ENCODE measurements at places on chromosomes 2 and 18.

GRCh38 chr18:40532046-40532445 is 1423.0 kb upstream of the PIK3C3 start:
- DNase-seq, result no peak

DNA sequence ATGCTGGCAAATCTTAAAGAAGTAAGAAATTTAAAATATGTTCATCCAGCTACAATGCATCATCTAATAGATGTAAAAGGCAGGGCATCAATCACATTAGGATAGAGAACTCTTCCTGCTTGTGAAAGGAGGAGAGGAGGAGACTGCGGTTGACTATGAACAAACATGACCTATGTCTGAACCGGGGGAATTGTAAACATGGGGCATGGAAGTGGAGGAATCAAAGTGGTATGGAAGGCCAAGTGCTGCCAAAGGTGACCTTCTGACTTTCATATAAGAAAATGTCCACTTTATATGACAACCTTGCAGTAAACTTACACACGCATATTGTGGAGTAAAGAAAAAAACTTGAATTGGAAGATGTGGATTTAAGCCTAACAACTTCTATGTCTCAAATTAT is 20.0 kb upstream of the SLC8A1 start:
- DNase-seq, result no peak

- DNase-seq, result no peak
Measured at GRCh38 chr2:28650266-28650584, 101.4 kb upstream of the PPP1CB start.

DNA sequence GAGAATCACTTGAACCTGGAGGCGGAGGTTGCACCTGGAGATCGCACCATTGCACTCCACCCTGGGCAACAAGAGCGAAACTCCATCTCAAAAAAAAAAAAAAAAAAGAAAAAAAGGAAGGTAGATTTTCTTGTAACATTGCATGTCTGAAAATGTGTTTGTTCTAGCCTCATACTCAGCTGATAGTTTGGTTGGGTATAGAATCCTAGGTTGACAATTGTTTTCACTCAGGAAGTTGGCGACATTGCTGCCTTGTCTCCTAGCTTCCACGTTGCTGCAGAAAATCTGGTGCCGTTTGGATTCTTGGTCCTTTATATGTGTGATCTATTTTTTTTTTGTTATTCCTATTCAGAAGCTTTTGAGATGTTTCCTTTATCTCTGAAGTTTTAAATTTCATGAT is 4.7 kb downstream of the ING5 start:
- DNase-seq, result no peak

- no peak for DNase-seq
Measured at GRCh38 chr2:232447638-232448303, 8.2 kb upstream of the ALPI start.

DNA sequence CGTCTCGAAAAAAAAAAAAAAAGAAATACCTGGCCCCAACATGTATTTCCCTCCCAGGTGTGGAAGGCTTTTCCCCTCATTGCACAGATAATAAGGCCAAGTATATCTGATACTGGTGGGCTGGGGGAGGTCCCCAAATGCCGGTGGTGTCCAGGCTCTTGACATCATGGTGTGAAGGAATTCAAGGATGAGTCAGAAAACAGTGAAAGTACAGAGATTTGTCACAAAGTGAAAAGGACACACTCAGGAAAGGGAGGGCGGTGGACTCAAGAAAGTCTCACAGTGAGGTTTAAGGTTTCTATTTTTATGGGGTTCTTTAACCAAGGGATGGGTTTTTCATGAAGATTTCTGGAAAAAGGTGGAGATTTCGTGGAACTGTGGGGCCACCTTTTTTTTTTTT is 37.8 kb upstream of the FZD5 start:
- DNase-seq, result no peak

GRCh38 chr2:216838151-216838550 is 21.7 kb downstream of the TNP1 start:
- DNase-seq, result no peak

DNA sequence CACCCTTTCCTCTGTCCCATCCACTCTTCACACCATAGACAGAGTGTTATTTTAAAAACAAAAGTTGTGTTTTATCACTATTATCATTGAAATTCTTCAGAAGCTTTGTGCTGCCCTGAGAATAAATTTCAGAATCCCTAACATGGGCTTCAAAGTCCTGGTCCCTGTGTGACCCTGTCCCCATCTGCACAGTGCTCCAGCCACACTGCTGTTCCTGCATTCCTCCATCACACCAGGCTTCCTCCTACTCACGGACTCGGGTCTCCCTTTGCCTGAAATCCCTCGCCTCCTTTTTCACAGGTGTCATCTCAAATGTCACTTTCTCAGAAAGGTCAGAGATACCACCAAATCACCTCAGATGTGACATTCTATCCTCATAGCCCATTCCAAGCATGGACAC is 8.2 kb upstream of the DTNA start:
- no peak for DNase-seq

GRCh38 chr2:20197192-20197591 is 27.7 kb downstream of the SDC1 start:
- DNase-seq, result no peak

DNA sequence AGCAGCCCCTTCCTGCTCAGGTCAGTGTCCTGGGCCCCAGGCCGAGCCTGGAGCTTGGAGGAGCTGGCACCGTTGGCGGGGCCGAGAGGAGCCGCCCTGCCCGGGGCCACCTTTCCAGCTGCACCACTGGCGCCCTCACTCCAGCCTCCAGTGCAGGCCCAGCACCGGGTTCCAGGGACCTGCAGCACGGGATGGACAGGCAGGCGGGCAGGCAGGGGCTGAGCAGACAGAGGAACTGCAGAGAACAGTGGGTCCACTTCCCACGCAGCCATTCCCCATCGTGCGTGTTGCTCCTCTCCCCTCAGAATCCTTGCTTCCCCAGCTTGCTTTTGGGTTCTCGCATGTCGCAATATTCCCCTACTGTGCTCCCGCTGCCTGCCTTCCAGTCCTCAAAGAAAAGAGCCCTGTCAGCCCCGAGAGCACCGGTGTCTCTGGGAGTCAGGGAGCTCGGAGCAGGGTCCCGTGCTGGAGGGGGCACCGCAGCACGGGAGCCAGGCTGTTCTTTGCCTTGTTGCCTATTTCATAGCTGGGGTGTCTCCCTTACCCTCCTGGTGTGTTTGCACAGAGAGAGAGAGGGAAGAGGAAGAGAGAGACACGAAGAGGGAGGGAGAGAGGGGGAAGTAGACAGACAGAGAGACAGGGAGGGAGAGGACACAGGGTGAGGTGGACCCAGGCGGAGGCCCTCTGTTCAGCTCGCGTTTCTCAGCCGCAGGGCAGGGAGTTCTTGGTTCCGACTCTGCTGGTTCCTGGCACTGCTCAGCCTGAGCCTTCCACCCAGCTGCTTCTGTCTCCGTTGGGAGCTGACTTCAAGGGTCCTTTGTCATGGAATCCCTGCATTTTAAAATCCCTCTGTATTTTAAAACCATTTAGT is 126.0 kb downstream of the MBP start:
- DNase-seq, result no peak

- no peak for DNase-seq
Measured at GRCh38 chr2:159201360-159202063, 85.0 kb downstream of the WDSUB1 start.

DNA sequence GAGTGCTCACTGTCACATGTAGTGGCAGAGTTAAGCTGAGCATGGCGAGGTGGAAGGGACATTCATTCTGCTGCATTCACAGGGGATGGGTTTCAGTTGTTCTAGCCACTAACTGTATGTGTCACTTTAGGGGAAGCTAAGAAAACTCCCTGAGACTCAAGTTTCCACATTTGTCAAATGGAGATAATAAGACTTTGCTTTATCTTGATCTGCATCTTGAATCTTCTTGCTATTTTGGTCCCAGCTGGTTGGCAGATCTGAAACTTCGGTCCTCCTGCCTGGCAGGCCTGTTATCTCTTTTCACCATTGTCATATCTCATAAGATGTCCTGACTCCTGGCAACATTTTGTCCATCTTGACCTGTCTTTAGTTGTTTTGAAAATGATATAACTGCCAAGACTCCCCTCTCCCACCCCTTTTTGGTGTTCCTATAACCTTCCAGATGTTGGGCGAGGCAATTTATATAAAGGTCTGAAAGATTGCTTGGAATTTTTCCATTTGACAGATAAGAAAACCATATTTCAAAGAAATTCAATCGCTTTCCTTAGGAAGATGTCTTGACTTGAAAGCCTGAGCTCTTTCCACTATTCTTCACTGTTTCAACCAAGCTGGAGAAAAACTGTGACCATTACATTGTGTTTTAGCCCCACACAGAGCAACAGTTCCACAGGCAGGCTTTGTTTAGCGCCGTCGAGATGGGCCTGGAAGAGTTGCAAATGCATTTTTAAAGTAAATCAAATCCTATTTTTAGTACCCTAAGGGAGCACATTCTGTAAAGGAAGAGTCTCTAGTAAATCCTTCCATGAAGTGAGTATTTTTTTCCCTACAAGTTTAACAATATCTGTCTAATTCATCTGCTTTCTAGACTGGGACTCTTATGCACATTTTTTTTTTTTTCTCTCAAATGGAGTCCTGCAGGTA is 33.4 kb downstream of the MYCN start:
- DNase-seq, result no peak

GRCh38 chr2:9975805-9976447 is 24.4 kb downstream of the GRHL1 start:
- DNase-seq, result peak; percentile 43

DNA sequence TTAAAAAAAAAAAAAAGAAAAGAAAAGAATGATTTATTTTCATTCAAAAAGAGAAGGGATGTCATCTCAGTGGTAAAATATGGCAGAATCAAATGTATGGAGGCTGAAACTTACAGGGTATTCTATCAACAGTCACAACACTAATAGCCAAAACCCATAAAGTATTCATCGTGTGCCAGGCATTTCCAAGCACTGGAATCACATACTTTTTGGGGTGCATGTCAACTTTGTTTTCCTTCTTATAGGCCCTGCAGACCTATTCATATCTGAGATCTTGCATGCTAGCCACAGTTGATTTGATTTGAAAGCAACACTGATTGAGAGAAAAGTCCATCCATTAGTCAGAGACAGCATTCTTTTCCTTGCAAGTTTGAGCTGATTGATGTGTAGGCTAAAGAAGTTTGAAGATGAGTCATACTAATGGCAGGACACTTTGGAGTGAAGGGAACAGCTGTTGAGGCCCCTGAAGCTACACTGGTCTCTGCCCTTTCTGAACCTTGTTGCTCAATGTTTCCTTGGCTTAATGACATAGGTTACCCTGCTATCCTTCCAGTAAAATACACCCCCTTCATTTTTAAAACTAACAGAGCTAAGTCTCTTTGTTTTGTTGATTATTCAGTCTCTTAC is 22.0 kb downstream of the KATNAL2 start:
- no peak for DNase-seq

GRCh38 chr2:26363323-26363722 is 16.7 kb upstream of the ADGRF3 start:
- no peak for DNase-seq

DNA sequence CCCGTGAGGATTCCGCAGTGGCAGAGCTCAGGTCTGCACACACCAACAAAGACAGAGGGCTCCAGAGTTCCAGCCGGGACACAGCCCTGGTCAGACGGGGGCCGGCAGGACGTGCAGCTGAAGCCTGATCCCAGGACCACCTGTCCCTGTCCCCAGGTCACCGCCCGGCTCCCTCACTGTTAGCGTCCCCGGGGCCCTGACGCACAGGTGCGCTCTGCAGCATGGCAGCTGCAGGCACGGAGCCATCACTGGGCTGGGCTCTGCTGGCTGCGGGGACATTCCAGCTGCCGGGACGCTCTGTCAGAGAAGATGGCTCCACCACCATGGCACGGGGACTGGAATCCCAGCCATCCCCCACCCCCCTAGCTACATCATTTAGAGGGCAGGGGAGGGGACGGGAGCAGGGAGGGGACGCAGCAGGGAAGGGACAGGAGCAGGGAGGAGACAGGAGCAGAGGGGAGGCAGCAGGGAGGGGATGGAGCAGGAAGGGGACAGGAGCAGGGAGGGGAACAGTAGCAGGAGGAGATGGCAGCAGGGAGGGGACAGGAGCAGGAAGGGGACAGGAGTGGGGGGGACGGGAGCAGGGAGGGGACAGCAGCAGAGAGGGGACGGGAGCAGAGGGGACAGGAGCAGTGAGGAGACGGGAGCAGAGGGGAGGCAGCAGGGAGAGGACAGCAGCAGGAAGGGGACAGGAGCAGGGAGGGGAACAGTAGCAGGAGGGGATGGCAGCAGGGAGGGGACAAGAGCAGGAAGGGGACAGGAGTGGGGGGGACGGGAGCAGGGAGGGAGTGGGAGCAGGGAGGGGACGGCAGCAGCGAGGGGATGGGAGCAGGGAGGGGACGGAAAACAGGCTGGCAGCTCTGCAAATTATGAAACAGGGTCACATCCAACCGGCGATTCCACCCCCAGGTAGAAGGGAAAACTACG is 39.8 kb downstream of the SLC66A2 start:
- no peak for DNase-seq

DNA sequence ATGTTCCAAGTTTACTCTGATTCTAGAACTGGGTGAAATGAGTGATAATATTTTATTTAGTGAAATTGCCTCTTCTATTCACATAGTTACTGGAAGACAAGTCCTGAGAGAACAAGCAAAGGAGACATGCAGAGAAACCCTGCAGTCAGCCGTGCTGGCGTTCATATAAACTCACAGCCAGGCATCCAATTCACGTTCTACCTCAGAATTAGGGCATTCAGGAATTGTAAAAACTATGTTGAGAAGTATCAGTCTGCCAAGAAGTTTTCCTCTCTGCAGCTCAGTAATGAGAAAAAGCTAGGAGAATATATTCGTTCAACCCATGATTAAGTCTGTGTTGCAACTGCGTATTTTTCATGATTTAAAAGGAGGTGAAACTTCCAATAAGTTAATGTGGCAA is 156.2 kb upstream of the DSEL start:
- no peak for DNase-seq

DNA sequence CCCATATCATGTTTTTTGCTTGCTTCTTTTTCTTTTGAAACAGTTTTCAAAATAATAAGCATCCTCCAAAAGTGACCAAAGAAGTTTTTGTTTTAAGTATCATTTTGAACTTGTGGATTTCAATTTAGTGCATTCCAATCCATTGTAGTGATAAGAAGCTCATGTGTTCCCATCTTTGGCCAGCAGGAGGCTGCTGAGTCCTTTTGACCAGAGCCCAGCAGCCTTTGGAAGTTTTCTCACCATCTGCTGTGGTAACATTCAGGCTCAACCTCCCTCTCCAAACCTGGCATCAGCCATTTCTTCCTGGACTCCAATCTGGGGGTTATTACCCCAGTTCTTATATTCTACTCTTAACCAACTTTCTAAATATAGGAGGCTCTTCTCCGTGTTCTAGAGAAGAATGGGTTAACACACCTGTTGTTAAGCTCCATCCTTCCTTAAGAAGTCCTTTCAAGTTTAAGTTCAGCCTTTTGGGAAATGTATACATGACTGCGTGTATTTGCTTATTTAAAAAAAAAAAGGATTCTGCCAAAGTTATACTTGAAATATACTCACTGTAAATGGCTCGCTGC is 39.0 kb upstream of the MAL start:
- DNase-seq, result peak; percentile 30

DNA sequence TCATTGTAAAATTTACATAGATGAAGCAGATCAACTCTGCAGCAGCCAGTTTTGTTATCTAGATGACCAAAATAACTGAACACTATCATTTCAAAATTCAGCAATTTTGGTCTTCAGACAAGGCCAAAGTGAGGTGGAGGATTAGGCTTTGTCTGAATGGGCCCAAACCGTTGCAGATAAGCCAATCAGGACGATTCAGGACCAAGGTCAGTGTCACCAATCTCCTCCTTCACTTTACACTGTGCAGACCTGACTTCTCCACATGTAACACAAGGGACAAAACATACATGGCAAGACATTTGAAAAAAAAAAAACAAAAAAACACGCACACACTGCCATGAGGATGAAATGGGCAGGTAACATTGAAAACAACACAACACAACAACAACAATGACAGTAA is 211.2 kb downstream of the NAPG start:
- DNase-seq, result no peak

GRCh38 chr2:231200805-231201474 is 2.5 kb downstream of the ARMC9 start:
- DNase-seq, result no peak

Measured in stimulated activated CD4-positive, alpha-beta T cell treated with anti-CD3 and anti-CD28 coated beads, Interleukin-4, amount 100 ng/mL, for 24 hours (primary cell).